ENCODE measurements at places on chromosomes 2 and 18.

- DNase-seq: no peak
Measured at GRCh38 chr2:121603185-121603584, 46.1 kb downstream of the CLASP1 start.

DNA sequence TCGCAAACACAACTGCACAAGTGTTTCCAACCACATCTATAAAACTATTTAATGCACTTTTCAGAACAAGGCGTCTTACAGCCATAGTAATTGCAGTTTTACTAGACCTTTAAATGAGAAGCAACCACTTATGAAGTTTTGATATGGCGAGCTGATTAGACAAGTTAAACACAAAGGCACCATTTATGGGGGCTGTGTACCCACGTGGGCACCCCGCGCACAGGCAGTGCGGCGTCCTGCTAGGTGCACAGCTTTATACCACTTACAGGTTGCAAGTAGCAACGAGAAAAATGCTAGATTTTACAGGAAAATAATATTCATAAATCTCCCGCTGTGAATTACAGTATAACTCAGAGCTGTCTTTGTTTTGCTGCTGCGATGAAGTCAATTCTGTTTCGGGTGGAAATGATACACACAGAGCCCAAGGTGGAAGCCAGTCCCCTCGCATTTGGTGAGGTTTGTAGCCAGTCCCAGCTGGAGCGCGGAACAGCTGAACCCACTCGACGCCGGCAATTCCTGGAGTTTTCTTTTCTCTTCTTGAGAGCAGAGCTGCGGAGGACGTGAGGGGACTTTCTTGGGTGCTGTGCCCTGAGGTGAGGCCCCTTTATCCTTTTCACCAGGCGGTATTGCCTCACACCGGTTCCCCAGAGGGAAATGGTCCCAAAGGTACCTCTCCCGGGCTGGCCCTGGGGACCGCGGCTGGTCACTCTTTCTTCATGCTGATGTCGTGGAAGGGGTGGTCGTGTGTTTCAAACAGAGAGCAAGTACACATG, 76.7 kb downstream of the PTGR3 start:
- DNase-seq: no peak

- no peak for DNase-seq
Measured at GRCh38 chr18:23689031-23689615, at the start of gene LAMA3. Gene LAMA3, plus strand, starts transcription at chr18:23689453. Its CDS starts 231 bp downstream, at chr18:23689684.

GRCh38 chr2:17442334-17442733, 75.9 kb downstream of the RAD51AP2 start:
- no peak for DNase-seq

DNA sequence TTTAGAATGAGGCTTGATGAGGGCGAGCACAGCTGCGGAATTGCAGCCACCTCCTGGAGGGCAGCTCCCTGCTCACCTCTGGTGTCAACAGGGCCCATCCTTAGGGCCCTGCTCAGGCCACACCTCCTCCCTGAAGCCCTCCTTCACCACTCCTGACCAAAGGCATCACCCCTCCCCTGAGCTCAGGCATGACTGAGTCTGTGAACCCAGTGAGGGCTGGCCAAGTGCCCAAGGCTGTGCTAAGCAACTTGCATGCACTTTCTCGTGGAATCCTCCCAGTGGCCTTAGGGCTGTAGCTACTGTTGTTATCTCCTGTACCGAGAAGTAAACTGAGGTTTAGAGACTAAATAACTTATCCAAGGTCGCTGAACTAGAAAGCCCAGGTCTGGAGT, 101.7 kb downstream of the KLHL29 start:
- DNase-seq: no peak
